ENCODE measurements at places on chromosomes 3 and 15. TPM values are rescaled to one million over a fixed set of nuclear protein-coding genes. Genes with fewer than 3 reads are reported as not detected.

DNA sequence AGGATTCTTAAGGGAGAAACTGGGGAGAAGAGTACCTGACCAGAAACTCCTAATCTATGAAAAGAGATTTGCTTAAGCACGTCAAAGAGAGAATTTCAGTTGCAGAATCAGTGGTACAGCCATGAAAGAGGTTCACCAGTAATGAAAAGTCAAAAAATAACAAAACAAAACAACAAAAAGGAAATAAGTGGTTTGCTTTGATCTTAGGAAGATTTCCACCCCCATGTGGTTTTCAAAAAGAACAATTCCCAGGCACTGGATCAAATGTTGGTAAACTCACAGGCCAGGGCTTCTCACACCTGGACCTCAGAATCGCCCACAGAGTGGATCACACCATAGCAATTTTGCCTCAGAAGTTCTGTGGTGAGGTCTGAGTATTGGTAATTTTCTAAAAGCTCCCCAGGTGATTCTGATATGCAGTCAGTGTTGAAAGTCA, 67.5 kb downstream of the TMEM39A start:
- no peak for DNase-seq
- H3K36me3 ChIP-seq = peaks cover 49% of the 10 kb centered on the region
- H3K27me3 ChIP-seq = no peaks in the 10 kb centered on the region
- no peaks in the 10 kb centered on the region for H3K4me1 ChIP-seq

DNA sequence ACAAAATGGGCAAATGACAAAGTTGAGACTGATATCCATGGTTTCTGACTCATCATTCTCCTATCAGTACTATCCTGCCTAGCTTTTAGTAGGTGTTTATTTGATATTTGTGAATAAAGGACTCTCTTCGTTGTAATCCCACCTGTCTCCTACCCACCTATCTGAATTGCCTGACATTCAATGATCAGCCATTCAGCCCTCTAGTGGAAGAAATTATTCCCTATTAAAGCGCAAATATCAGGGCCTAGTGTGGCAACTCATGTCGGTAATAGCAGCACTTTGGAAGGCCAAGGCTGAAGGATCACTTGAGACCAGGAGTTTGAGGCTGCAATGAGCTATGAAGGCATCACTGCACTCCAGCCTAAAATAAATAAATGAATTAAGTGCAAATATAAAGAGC, 195.7 kb upstream of the SETMAR start:
- no peaks in the 10 kb centered on the region for H3K36me3 ChIP-seq
- H3K4me1 ChIP-seq = no peaks in the 10 kb centered on the region
- no peak overlapping the region for H3K27ac ChIP-seq
- H3K27me3 ChIP-seq = no peaks in the 10 kb centered on the region

GRCh38 chr15:90982135-90982534, 12.2 kb downstream of the PRC1 start:
- no peak overlapping the region for H3K4me3 ChIP-seq
- H3K27me3 ChIP-seq = no peaks in the 10 kb centered on the region
- no peak overlapping the region for H3K27ac ChIP-seq
- no peaks in the 10 kb centered on the region for H3K4me1 ChIP-seq

- DNase-seq = no peak
- no peak overlapping the region for H3K4me3 ChIP-seq
- H3K36me3 ChIP-seq = peaks cover 7% of the 10 kb centered on the region
- no peaks in the 10 kb centered on the region for H3K27me3 ChIP-seq
Observed at GRCh38 chr3:58518291-58518789, 18.6 kb downstream of the ACOX2 start.

DNA sequence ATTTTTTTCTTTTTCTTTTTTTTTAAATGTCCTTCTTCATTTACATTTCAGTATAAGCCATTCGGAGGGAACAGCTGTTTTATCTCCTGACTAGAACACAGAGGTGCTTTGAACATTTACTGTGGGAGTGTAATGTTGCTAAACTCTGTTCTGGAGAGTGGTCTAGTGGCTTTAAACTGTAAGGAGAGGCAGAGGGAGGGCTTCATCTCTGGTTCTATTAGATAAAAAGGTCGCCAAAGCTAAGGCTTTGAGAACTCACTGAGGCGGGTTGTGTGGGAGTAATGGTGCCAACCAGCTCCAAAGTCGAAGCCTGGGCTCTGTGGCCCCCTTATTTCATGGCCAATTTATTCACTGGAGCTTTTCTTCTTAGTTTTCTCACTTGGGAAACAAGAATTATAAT, 133.2 kb downstream of the ANXA2 start:
- no peak overlapping the region for H3K4me3 ChIP-seq
- no peaks in the 10 kb centered on the region for H3K4me1 ChIP-seq
- peaks cover 47% of the 10 kb centered on the region for H3K27me3 ChIP-seq
- no peak for DNase-seq
- no peak overlapping the region for H3K27ac ChIP-seq
- H3K36me3 ChIP-seq = no peaks in the 10 kb centered on the region

- no peak for DNase-seq
- no peaks in the 10 kb centered on the region for H3K4me1 ChIP-seq
- H3K27ac ChIP-seq = no peak overlapping the region
Observed at GRCh38 chr3:74445541-74445940, 168.9 kb downstream of the CNTN3 start.

DNA sequence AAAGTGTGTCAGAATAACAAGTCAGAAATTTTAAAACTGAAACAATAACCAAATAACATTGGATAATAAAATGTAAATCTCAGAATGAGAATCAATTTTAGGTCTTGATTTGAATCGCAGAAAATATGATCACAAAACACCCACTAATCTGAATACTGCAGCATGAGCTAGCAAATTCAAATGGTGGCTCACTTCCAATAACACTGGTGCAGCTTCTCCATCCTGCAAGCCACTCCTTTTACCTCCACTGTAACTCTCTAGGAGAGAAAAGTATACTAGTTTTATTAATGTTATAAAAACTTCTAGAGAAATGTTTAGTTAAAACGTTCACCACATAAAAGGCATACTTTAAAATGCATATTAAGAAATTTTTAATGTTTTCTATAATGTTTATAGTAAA, 30.4 kb downstream of the UBE3A start:
- no peak overlapping the region for H3K27ac ChIP-seq
- no peaks in the 10 kb centered on the region for H3K27me3 ChIP-seq
- H3K4me1 ChIP-seq = peaks cover 3% of the 10 kb centered on the region
- H3K4me3 ChIP-seq = no peak overlapping the region
- DNase-seq = no peak

DNA sequence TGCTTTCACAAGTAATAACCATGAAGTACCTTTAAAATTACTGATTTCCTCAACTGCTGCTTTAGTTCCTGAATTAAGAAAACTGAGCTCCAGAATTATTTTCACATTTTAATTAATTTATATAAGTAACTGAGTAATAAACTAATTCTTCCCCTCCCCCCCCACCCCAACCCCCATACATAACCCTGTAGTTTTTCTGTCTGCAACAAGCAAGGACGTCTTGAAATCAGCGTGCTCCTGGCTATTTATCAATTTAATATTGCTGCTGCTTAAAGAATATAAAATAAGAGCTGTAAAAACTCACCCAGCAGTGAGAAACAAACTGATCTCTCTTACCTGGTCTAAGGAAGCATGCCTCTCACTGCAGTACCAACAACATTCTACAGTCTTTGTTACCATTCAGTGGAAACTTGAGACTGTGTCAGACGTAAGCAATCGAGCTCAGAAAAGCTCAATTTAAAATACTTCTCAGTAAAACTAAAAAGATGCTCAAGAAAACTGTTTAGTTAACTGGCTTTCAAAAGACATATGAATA, 121.0 kb downstream of the TFDP2 start:
- H3K27me3 ChIP-seq = no peaks in the 10 kb centered on the region
- peak overlapping the region; percentile 54 for H3K4me3 ChIP-seq
- H3K4me1 ChIP-seq = peaks cover 29% of the 10 kb centered on the region
- H3K27ac ChIP-seq = no peak overlapping the region

GRCh38 chr3:24185738-24186384, 240.8 kb downstream of the NR1D2 start:
- H3K4me1 ChIP-seq = no peaks in the 10 kb centered on the region
- H3K27ac ChIP-seq = peak overlapping the region; percentile 36
- no peak overlapping the region for H3K4me3 ChIP-seq
- no peaks in the 10 kb centered on the region for H3K27me3 ChIP-seq

DNA sequence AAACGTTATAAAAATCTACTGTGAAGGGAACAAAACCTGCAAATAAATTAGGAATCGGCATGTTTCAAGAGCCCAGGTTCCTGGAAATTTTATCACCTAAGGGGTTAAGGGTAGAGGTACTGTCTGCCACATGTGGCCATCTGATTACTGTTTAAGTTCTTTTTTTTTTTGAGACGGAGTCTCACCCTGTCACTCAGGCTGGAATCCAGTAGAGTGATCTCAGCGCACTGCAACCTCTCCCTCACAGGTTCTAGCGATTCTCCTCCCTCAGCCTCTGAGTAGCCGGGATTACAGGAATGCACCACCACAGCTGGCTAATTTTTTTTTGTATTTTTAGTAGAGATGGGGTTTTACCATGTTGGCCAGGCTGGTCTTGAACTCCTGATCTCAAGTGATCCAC, 35.8 kb downstream of the UQCC5 start:
- peaks cover 15% of the 10 kb centered on the region for H3K4me1 ChIP-seq
- no peak for DNase-seq
- H3K4me3 ChIP-seq = no peak overlapping the region
- no peak overlapping the region for H3K27ac ChIP-seq
- no peaks in the 10 kb centered on the region for H3K36me3 ChIP-seq

DNA sequence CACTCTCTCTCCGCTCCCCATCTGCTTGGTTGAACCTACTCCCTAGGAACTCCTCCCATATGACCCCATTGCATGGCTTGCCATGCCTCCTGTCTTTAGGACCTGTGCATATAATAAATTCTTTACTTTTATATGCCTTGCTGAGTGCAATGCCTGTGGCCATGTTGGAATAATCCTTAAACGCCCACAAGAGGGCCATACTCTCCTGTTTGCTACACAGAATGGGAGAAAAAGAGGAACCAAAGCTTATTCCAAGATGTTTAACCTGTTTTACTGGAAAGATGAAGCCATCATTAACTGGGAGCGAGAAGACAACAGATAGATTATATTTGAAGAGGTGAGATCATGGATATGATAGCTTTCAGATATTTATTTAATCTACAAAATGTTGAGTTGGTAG, 1097.8 kb downstream of the NAALADL2 start:
- no peak overlapping the region for H3K27ac ChIP-seq
- no peaks in the 10 kb centered on the region for H3K4me1 ChIP-seq
- no peak overlapping the region for H3K4me3 ChIP-seq
- H3K36me3 ChIP-seq = no peaks in the 10 kb centered on the region

DNA sequence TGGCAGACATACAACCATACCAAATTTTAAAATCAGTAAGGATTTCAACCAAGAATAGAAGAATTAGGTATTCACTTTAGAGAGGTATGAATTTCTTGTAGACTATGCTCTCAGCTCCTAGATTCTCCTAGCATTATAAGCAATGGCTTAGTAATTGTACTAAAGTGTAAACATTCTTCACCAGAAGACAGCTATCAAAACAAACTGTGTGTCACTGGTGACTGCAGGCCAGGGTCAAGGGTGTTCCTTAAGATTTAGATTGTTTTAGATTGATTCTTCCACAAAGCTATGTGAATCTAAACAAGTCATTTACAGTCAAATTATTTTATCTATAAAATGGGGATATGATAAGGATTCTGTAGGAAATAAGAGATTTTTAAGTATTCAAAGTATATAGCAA, 23.1 kb upstream of the GP5 start:
- H3K4me3 ChIP-seq = no peak overlapping the region
- no peak overlapping the region for H3K27ac ChIP-seq

- no peak for DNase-seq
- no peak overlapping the region for H3K4me3 ChIP-seq
- no peaks in the 10 kb centered on the region for H3K27me3 ChIP-seq
- H3K4me1 ChIP-seq = no peaks in the 10 kb centered on the region
- H3K36me3 ChIP-seq = no peaks in the 10 kb centered on the region
Observed at GRCh38 chr3:114428044-114428595, 134.3 kb downstream of the TIGIT start.

- H3K4me1 ChIP-seq = no peaks in the 10 kb centered on the region
- no peak overlapping the region for H3K27ac ChIP-seq
- no peak for DNase-seq
- no peak overlapping the region for H3K4me3 ChIP-seq
Observed at GRCh38 chr15:35871282-35871681, 325.3 kb upstream of the DPH6 start.

DNA sequence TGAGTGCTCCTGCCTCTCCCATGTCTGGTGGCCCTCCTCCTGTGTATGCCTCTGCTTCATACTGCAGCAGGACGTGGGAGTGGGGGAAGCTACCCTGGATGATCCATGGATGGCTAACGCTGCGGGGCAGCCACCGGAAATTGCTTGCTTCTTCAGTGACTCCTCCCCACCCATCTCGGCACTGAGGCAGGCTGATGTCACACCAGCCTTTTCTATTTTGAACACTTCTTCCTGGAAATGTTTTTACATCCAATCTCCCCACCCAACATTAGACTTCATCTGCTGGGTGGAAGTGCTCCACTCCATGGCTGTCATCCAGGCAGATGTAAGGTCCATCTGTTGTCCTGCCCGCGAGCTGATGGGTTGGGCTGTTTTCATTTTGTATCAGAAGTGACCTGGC, 58.9 kb upstream of the MUC13 start:
- peak; percentile 64 for DNase-seq
- no peak overlapping the region for H3K4me3 ChIP-seq
- H3K27me3 ChIP-seq = no peaks in the 10 kb centered on the region
- H3K27ac ChIP-seq = peak overlapping the region; percentile 57
- H3K4me1 ChIP-seq = peaks cover 34% of the 10 kb centered on the region

GRCh38 chr15:26781816-26782215, 8.9 kb upstream of the GABRB3 start:
- H3K36me3 ChIP-seq = no peaks in the 10 kb centered on the region
- no peak overlapping the region for H3K27ac ChIP-seq
- no peaks in the 10 kb centered on the region for H3K27me3 ChIP-seq
- DNase-seq = no peak
- no peaks in the 10 kb centered on the region for H3K4me1 ChIP-seq

DNA sequence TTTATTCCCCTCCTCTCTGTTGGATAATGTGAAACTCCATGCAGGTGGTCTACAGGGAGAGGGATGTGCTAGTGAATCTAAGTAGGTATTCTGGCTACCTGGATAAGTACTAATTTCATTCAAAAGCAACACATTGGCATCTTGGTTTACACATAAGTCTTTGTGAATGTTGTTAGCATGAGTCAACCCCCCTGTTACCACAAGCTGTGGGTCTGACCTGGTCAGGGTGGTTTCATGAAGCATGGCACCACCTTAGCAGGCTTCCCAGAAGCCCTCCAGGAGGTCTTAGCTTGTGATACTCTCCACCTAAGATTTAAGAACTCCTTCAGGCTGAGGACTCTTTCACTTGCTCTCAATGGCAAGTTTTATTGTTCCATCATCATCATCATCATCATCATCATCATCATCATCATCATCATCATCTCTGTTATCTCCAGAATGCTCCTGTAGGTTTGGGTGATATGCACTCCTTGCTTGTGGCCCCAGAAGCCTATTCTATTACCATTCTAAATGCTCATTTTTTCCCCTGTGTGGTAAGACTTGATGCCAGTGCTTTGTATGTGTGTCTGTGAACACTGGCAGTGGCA, 62.8 kb downstream of the EPHB1 start:
- peaks cover 6% of the 10 kb centered on the region for H3K27me3 ChIP-seq
- no peak for DNase-seq
- H3K27ac ChIP-seq = no peak overlapping the region
- no peaks in the 10 kb centered on the region for H3K36me3 ChIP-seq
- peaks cover 6% of the 10 kb centered on the region for H3K4me1 ChIP-seq

Gene CCR3
- total RNA-seq = not detected

Gene TMC3
- not detected for total RNA-seq

Gene CA12
- total RNA-seq = 0.14 TPM

Gene NUSAP1
- total RNA-seq = 2.0 TPM

Gene MOBP
- total RNA-seq = 0.07 TPM

Gene FOXB1
- total RNA-seq = not detected

Gene HPS3
- total RNA-seq = 4.2 TPM

Gene HCLS1
- total RNA-seq = 7.0 TPM

Gene MYRIP
- total RNA-seq = 2.7 TPM
